ENCODE measurements at places on chromosomes 7 and 10. TPM values are rescaled to one million over a fixed set of nuclear protein-coding genes. Genes with fewer than 3 reads are reported as not detected.

The HTR7 gene
- 0.89 TPM for total RNA-seq

GRCh38 chr7:134741907-134742635 lies 37.4 kb upstream of the CALD1 start:
- peak; percentile 98 for DNase-seq

DNA sequence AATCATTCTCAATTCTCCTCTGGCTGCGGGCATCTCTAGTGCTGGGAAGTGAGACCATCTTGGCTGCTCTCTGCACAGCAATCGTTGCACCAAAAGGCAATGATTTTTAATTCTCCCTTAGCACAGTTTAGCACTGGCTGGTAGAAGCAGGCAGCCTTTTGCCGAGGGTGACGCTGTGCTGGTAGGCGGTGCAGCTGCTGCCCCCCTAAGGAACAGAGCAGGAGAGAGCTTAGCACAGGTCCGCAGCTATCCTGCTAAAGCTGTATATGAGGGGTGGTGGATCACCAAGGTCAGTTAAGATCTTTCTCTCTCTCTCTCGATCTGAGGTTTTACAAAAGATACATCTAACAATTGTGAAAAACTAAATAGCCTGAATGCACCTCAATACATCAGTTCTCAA lies 390.1 kb downstream of the GATA3 start:
- peak; percentile 3 for DNase-seq

- no peak for DNase-seq
These were observed 1.1 kb downstream of the GRID1 start for GRCh38 chr10:86365346-86366032.

Data from astrocyte (in vitro differentiated cells and primary cell).